Mucosa of descending colon (tissue), 3 donors: ENCODE measurements at places on chromosomes 5 and 9.

GRCh38 chr9:137278061-137278701, 655 bp downstream of the TOR4A start:
- DNase-seq, result peak; percentile 78

- no peak for DNase-seq
Observed at GRCh38 chr5:164422400-164422799, 917.0 kb downstream of the MAT2B start.

- no peak for DNase-seq
Observed at GRCh38 chr5:167947306-167947705, 344.1 kb upstream of the WWC1 start.

GRCh38 chr5:29134418-29134817, 2059.1 kb upstream of the CDH6 start:
- DNase-seq, result no peak

DNA sequence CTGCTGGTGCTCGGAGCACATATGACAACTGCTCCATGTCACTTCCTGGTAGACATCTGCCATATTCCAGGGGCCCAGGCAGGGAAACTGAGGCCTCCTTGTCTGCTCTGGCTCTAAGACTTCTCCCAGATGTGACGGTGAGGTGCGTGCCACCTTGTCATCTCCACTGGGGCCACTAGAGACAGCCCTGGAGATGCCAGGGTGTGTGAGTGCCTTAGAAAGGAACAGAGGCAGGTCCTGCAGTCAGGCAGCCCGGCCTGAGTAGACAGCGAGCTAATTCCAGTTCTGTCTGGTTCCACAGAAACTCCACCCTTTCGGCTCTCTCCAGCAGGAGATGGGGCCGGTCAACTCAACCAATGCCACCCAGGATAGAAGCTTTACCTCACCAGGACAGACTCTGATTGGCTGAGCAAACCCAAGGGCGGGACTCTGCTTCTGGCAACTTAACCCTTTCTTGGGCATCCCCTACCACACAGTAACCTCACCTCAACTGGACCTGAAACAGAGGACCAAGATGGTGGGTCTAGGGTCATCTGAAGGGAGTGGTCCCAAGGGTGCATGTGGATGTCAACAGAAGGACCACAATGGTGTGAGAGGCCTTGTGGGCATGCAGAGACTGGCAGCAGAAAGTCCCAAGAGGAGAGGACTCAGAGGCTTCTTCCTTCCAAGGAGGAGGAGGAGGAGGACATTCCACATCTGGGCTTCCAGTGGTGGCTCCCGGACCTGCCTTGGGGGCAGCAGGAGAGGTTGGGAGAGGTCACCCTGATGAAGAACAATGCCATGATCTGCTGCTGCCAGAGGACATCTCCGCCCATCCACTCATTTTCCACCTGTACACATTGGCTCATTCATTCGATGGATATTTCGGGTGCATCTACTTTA, 77.7 kb downstream of the RGS3 start:
- DNase-seq, result peak; percentile 70

DNA sequence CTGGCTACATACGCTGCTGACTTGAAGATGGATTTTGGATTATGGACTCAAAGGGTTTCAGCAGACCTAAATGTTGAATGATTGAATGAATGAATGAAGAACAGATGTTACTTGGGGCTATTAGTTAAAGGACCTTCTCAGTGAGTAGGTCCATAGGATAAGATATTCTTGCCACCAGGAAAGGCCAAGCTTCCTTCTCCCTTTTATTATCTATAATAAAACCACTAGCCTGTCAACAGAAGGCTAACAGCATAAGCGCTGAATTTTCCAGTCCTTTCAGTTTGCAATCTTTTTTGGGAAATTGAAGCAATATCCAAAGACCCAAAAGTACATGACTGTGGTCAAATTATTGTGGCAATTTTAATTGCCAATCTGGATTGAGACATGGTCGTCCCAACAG, 113.3 kb downstream of the SV2C start:
- DNase-seq, result no peak

DNA sequence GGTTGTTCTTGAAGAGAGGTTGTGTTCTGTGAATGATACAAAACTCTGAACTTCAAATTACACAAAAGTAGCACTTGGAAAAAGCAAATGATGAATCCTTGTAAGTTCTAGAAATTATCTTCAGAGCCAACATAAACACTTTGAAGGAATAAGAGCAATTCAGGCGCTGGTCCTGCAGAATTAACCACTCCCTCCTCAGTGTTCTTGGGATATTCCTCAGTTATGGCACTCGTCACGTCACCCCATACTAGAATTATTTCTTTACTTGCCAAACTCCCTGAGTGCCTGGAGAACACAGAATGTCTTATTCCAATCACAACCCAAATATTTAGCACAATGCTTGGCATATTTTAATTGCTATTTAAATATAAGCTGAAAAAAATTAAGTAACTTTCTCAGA, 126.3 kb downstream of the EFNA5 start:
- DNase-seq, result no peak

DNA sequence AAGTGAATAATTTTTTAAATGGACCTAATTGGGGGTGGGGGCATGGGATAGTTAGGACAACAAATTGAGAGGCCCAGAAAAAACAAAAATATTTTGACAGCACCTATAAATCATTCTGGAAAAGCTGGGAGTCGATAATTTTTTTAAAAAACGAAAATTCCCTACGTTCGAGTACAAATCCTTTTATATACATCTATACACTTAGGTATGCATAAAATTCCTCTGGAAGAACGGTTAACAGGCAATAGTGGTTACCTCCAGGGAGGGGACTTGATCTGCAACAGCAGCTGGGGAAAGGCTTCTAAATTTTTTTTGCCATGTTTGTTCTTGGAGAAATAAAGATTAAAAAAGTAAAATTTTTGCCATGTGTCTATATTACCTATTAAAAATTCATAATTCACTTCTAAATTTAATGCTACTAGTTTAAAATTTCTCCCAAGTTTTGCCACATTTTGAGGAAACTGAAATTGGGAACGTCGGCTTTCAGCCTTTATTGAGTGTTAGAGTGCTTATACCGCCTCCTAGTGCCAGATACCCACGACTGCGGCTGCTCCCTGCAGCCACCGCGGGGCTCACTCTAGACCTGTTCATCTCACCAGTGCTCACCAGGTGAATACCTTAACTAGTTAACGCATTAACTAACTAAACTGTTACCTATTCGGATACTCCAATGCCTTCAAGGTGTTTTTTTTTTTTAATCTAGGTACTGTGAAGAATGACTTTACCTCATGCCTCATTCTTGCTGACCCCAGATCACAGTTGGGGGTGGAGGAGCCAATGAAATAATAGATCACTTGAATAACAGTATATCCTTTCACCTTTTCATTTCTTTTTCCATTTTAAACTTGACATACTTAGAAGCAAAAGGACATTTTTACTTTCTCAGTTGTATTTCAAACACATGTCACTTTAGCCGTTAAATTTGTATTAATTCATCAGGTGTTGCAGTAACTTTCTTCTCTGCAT, 1.8 kb upstream of the BHMT start:
- DNase-seq, result no peak

DNA sequence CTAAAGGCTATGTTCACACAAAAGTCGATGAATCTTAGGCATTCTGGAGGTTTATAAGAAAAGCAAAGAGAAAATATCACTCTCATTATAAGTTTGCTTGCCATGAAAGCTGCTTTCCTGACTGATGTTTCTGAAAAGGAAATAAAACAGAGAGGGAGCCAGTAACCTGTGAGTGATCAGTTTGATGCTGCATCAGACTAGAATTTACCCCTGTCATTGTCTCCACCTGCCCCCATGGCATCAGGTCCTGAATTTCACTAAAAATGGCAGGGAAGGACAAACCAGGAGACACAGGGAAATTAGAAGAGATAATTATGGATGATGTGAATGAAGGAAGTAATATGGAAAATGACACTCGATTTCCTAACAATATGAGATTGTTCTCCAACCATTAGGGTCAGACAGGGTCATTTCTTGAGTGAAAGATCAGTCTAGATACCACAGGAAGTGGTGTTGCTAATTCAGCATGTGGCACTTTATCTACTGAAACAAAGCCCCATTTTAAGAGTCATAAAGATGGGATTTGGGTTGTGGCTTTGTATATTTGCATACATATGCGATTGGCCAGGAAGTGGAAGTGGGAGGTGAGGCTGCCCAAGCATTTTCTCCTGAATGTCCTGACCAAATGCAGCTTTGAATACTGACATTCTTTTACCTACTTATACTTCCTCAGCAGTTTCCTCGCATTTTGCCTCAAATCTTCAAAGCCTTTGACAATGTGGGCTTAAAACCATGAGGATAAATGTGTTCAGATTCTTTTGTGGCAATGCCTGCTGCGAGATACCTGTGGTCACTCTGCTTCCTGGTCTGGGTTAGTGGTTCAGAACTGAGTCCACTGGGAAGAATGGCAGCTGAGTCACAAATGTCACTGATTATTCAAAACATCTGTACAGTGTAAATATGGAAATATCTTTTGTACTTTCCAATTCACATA, 29.7 kb downstream of the MEGF10 start:
- DNase-seq, result no peak

- DNase-seq, result no peak
Observed at GRCh38 chr9:116661037-116661954, 25.8 kb upstream of the TRIM32 start.

- no peak for DNase-seq
Observed at GRCh38 chr5:92945605-92946097, 635.4 kb downstream of the NR2F1-AS1 start.

DNA sequence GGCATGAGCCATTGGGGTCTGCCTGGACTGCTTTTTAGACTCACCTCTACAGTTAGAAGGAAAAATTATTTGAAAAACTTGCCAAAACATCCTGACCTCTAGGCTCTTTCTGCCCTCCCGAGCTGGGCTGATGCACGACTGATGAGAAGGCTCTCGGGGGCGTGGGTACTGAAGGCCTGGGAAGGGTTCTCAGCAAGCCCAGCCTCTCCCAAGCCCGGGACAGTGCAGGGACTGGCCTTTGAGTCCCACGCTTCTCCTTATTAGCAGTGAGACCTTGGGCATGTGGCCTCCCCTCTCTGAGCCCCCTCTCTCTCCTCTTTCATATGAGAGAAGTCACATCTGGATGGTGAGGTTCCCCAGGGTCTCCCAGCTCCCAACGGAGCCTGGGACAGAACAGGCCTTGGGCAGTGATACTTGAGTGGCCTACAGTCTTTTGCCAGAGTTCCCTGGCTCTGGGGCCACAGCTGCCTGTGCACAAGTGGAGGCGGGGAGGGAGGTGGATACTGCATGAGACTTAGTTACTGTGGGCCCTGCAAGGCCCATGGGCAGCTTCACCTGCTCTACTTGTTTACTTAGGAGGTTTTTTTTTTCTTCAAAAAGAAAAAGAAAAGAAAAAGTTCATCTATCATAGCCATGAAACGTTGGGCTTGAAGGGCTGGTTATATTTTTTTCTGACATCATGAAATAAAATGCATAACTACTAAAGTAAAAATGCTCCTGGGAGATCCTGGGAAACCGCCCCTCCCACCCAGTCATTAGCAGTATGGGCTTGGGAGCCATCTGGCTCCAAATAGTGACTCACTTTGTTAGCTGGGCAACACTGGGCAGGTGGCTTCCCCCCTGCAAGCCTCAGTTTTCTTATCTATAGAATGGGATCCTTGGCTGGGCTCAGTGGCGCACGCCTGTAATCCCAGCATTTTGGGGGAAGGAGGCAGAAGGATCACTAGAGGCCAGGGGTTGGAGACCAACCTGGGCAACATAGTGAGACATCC, 139.4 kb downstream of the GAPVD1 start:
- DNase-seq, result no peak

GRCh38 chr9:33614001-33614687, 90.1 kb downstream of the ANKRD18B start:
- DNase-seq, result no peak

- DNase-seq, result no peak
Observed at GRCh38 chr5:178471711-178472110, 118.5 kb downstream of the COL23A1 start.

DNA sequence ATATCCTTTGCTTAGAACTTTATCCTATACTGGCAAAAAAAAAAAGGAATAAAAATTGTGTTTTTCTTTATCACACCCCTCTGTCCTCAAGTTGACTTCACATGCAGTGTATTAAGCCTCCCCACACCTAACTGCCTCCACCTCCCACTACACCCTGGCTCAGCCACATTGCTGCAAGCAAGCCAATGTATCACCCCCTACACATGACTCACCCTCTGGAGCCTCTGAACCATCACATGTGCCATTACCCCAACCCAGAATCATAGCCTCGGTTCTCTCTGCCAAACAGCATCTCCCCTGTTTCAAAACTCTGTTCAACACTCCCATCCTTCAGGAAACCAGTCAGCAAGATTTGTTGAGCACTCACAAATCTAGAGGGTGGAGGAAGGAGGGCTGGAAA, 209.0 kb downstream of the CWC27 start:
- DNase-seq, result no peak

- DNase-seq, result no peak
Observed at GRCh38 chr5:153485641-153486040, 4.8 kb upstream of the GRIA1 start.
